Foreskin keratinocyte (primary cell): ENCODE measurements at places on chromosomes 5 and 9. TPM values are rescaled to one million over a fixed set of nuclear protein-coding genes. Genes with fewer than 3 reads are reported as not detected.

GRCh38 chr5:63401436-63402046 lies 560.7 kb downstream of the HTR1A start:
- DNase-seq, result peak; percentile 9

GRCh38 chr5:172902497-172903472 lies 56.4 kb upstream of the RPL26L1 start:
- peak; percentile 53 for DNase-seq

Gene WDR38
- not detected in 2 replicates for total RNA-seq

- no peak for DNase-seq
These were observed 29.8 kb upstream of the RXRA start for GRCh38 chr9:134296301-134297082.

DNA sequence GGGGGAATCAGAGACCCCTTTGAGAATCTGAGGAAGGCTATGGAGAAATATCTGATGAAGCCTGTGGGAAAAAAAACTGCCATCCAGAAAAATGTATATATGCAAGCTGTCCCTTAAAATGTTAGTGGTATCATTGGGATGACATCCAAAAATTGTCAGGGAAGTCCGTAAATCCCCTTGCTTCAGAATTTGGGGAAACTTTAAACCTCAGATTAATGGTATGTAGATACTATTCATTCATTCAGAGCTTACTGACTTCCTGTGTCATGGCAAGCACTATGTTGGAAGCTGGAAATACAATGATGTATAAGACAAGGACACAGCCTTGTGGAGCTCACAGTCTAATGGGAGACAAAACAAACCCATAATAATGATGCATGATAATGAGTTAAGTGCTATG lies 10.9 kb upstream of the MOB3B start:
- DNase-seq, result no peak

DNA sequence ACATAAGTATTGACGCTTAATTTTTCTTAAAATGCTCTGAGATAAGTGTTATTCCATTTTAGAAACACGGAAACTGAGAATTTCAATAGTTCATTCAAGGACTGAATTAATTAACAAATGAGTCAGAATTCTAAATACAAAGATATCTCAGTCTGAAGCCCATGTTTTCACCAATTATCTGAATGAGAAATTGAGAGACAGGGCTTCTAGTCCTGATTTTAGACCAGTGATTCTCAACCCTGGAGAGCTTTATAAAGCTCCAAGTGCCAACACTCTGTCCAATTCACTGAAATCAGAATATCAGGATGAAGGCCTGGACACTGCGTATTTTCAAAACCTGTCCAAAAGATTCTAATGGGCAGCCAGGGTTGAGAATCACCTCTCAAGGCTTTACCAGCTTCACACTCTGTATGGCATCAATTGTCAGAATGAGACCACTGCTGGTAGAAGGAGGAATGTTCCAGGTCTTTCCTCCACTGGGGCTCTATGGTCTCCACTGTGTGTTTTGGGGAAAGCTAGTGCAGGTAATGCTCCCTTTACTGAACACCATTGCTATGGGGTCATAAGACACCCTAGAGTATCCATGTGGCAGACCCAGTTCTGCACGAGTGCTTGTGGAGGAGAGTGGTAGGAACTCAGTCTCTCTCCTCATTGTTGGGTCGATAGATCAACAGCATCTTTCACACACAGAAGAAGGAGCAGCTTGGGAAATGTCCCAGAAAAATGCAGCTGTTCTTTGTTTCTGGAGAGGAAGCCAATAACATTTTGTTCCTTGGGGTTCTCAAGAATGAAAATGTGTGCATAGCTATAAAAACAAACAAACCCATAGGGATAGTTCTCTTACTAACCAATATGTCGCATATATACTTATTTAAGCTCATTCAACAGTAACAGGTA lies 99.7 kb upstream of the OSMR start:
- no peak for DNase-seq
